ENCODE measurements at places on chromosomes 1 and 21. TPM values are rescaled to one million over a fixed set of nuclear protein-coding genes. Genes with fewer than 3 reads are reported as not detected.

The CELA2B gene
- not detected for total RNA-seq

The FAM3B gene
- not detected for total RNA-seq

The TLCD4 gene
- under 0.01 TPM for total RNA-seq

The CLCA4 gene
- not detected for total RNA-seq

The ZNF593OS gene
- total RNA-seq, result not detected

The USP25 gene
- 52.2 TPM for total RNA-seq

The PADI3 gene
- total RNA-seq, result not detected

The GPR37L1 gene
- total RNA-seq, result not detected

The ACTL8 gene
- total RNA-seq, result not detected

The CCDC24 gene
- total RNA-seq, result 1.6 TPM

The SLC25A34 gene
- total RNA-seq, result 0.38 TPM

The PCSK9 gene
- under 0.01 TPM for total RNA-seq

The PCP4 gene
- total RNA-seq, result not detected

The TCHH gene
- total RNA-seq, result under 0.01 TPM

The MIER1 gene
- 28.4 TPM for total RNA-seq

The PRAMEF8 gene
- not detected for total RNA-seq

The AMY1A gene
- not detected for total RNA-seq

The CD1E gene
- total RNA-seq, result not detected

The CLCA1 gene
- total RNA-seq, result not detected

The KPRP gene
- not detected for total RNA-seq

The L1TD1 gene
- not detected for total RNA-seq

The NKAIN1 gene
- total RNA-seq, result under 0.01 TPM

The OR2G6 gene
- total RNA-seq, result not detected

The GSTM4 gene
- total RNA-seq, result 1.7 TPM

The CCDC30 gene
- 0.27 TPM for total RNA-seq

The ZMYND12 gene
- 0.27 TPM for total RNA-seq
